ENCODE measurements at places on chromosomes 3 and 15. TPM values are rescaled to one million over a fixed set of nuclear protein-coding genes. Genes with fewer than 3 reads are reported as not detected.

Gene PLIN1
- under 0.01 TPM for total RNA-seq

Gene SCG3
- not detected for total RNA-seq

Gene ADGRG7
- total RNA-seq, result not detected

Gene HIGD2B
- 0.63 TPM for total RNA-seq

Gene RSL24D1
- 190 TPM for total RNA-seq

Gene TGM4
- total RNA-seq, result not detected

Gene PLS1
- 1.2 TPM for total RNA-seq

Gene ZNF80
- total RNA-seq, result 1.2 TPM

Gene ACKR4
- total RNA-seq, result 0.31 TPM

Gene GABRB3
- total RNA-seq, result 0.10 TPM

Gene SOX14
- not detected for total RNA-seq

Gene PGBD4
- 4.5 TPM for total RNA-seq

Gene FBXO40
- under 0.01 TPM for total RNA-seq
